EH (cell line): ENCODE measurements at places on chromosomes 2 and 18.

GRCh38 chr2:223837287-223838061, at the start of gene AP1S3:
TSS of gene AP1S3 (minus strand) at chr2:223837582. CDS start at chr2:223837450, 132 bp downstream.
- peak; percentile 60 for DNase-seq

GRCh38 chr2:37500031-37500430, 155.6 kb downstream of the QPCT start:
- DNase-seq, result peak; percentile 76

DNA sequence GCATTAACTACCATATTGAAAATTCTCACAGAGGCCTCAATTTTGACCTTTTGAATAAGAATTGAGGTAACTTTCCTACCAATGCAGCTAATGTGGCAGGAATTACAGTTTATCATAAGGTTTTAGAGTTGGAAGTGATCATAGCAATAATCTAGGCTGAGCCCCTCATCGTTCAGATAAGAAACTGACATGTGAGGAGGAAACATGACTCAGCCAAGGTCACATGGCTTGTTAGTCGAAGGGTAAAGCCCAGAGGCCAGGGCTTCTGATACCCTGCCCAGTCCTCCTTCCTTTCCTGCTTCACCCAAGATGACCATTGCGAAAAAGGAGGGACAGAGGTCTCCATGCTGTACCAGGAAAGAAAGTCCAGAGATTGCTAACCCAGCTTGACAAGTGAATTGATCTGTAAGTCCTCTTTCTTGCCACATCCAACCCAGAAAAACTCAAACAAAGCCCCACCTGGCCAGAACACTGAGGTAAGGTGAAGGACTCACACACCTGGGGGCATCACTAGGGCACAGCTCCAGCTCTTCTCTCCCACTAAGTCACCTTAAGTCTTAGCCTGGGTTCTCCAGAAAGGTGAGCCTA, 174.8 kb downstream of the EN1 start:
- peak; percentile 32 for DNase-seq

DNA sequence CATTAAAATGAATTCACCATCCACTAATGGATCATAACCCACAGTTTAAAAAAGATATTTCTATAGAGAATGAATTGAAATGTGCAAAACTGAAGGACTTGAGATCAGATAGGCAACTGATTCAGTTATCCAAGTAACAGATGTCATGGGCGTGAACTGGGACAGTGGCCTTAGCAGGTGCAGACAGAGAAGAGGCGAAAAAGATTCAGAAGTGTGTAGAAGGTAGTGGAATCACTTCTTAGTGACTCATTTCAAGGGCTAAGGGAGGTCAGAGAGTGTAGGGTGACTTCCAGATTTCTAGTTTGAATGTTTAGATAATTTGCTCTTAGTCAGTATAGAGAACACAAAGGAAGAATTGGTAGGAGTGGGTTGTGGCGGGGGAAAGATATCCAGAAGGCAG, 79.7 kb downstream of the EHBP1 start:
- peak; percentile 32 for DNase-seq

GRCh38 chr2:25453199-25453905, 111.6 kb upstream of the DNMT3A start:
- DNase-seq, result peak; percentile 12

DNA sequence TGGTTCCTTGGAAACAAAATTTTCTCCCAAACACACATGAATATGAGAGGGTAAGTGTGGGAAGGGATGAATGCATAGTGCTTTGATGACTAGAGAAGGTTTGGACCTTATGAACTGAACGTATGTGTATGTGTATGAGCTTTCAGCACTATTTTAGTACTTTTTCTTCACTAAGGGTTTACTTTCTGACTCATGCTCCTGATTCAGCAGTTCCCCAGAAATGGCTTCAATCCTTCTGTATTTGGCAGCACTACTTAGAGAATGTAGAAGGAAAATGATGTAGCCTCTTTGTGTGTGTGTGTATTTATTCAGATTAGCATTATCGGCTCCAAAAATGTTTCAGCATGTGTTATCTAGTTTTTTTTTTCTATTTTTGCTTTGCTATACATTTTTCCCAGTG, 22.2 kb downstream of the KCNJ3 start:
- DNase-seq, result peak; percentile 15

DNA sequence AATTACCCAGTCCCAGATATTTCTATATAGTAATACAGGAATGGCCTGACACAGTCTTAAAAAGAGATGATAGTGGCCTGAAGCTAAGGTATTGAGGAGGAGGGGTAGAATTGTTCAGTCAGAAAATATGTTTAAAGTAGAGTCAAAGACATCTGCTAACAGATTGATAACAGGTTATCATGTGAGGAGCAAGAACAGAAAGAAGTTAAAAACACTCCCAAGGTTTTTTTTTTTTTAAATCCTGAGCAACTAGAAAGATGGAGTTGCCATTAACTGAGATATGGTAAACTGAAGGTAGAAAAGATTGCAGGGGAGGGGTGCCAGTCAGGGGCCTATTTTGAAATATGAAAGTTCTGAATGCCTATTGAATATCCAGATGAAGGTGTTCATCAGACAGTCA, 43.1 kb downstream of the SP3 start:
- no peak for DNase-seq

GRCh38 chr2:135494917-135495316, 36.1 kb downstream of the ZRANB3 start:
- no peak for DNase-seq

DNA sequence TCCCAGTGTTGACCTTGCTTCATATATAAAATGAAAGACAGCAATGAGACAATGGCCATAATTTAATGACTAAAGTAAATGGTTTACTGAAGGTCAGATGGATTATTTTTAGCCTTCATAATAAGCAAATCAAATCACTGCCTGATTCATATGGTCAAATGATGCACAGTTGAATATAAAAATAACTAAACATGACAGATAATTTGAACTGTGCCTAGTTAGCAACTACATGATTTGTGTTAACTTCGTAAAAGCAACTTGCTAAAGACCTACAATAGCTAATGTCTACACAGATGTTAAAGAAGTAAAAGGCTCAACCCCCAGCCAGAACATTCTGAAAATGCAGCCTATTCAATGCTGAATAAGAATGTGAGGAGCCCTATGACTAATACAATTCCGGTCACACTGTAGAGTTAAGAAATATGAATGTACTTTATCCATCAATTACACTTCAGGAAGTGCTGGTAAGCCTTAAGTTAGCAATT, 590.8 kb upstream of the CDH2 start:
- DNase-seq, result peak; percentile 78

DNA sequence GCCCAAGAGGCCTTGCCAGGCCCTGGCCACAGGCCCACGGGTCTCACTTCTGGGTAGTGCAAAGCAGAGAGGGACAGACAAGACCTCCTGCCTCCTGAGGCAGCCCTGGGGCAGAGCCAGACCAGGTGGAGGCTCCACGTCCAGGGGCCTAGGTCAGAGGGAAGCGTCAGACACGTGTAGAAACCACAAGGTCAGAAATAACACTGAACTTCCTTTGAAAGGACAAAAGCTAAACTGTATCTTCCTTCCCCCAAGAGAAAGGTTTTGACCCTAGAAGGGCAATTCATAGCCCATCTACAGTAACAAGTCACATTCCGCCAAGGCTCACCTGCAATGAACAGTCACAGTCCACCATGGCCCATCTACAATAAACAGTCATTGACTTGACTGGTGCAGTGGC, 17.9 kb downstream of the SDC1 start:
- DNase-seq, result no peak

DNA sequence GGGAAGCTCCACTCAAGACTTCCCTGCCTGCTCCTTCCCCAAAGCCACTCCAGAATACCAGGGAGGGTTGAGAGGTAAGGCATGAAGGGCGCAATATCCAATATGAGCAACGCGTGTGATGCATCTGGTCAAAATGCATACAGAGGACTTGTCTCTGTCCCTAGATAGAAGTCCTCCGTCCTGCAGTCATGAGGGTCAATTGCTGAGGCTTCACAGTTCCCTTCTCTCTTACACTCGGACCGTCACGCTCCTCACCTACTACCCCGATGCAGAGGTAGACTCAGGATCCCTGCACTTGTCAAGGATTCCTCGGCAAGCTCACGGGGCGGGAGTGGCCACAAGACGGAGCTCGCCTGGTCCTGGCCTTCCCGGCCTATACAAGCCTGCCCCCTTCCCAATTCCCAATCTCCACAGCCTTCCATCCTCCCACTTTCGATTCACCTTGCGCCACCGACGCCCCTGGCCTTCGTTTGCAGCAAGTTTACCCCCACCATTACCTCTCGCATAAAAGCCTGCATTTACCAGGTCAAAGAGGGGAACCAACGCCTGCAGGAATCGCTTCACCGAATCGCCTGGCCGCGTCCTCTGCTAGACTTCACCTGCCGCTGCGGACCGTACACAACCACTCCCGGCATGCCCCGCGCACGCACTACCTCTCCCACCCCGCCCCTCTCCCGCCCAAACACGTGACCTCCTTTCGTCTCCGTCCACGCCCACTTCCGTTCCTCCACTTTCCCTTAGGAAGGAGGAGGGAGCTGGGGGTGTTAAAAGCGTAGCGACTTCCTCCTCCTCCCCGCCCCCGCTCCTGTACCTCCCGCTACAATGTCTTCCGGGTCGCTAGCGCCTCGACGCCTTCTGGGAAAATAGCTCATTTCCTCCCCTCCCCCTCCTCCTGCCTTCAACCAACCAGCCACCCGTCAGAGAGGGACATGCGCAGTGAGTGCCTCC, at the start of gene ORC4:
TSS of gene ORC4 (minus strand) at position 627 of the 948 bp plus-strand sequence. CDS start 44,779 bp downstream, outside the sequence.
- peak; percentile 100 for DNase-seq

DNA sequence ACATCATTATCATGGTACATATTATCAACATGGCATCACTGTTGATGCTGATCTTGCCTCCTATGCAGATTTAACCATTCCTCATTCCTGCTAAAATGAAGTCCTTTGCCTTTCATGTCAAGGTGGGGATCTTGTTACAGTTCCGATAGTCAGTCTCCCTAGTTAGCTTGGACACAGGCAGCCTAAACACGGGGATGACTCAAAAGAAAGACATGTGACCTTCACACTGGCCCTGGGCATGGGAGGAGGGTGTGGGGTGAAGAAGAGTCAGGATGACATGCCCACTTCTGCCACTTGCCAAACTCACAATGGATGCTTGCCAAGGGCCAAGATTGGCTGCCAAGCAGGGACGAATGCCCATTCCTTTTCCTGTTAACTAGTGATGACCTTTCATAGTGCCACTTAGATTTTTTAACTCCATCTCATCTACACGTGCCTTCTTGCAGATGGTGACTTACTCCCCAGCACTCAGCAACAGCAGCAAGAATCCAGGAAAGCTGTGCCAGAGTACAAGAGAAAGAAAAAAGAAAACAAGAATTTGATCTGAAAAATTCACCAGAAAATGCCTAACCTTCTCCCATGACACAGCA, 13.9 kb upstream of the SLC1A4 start:
- peak; percentile 88 for DNase-seq

DNA sequence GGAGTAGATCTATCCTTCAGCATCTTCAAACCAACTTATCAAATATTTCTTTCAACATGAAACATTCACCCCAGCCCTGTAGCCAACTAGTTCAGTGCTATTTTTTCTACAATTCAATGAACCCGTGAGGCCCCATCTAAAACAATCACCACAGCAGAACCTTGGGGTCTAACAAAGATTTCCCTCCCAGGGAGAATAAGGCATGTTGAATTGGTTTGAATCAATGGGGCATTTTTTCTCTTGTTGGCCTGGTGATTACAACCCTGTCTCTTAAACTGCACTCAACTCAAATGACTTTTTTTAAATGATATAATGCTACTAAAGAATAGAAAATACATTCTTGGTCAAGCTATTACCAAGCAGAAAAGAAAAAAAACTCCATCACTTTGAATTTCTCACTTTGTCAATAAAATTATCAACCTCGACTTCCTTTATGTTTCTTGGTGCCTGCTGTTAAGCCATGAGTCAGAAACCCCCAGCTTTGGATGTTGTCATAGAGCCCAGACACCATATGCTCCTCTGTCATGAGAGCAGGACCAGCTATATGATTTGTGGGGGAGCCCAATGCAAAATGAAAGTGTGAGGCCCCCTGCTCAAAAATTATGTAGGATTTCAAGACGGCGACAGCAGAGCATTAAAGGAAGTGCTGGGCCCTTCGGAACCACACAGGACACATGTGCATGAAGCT, 282.4 kb downstream of the MEIS1 start:
- DNase-seq, result peak; percentile 58

DNA sequence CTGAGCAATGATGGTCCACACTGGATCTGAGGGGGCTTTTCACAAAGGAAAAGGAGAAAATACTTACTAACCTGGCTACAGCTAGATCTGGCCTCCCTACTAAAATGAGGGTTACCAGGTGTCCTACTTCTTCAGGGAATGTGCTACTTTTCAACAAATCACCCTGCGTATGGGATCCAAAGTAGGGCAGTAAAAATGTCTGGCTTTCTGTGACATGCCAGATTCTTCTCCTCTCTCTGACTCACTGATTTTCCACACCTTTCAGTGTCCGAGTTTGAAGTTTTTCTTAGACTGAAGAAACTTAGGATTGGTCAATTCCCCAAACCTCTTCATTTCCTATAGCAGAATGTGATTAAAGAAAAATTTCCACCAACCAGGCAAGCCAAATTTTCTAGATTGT, 71.2 kb downstream of the SLC8A1 start:
- DNase-seq, result no peak

GRCh38 chr2:189285962-189286645, 106.5 kb upstream of the COL5A2 start:
- peak; percentile 95 for DNase-seq

DNA sequence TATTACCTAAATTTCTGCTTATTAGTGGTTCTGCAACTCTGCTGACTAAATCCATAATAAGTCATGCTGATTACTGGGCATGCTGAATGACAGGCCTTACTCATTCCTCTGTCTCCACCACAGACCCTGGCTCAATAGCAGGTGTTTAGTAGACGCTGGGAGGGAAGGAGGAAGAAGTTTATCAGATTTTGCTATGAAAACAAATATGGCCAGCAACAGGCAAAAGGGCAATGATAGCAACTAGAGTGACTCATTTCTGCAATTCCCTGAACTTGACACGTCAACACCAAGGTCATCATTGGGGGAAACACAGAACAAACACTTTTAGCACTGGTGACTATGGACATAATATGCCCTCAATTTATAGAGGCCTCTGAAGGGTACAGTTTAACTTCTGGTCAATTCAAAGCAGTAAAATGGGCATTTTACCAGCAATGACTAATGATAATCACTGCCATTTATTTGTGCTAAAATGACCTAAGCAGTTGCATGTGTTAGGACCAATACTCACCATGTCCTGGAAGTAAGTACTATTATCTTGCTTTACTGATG, 35.2 kb downstream of the TMEM163 start:
- no peak for DNase-seq

DNA sequence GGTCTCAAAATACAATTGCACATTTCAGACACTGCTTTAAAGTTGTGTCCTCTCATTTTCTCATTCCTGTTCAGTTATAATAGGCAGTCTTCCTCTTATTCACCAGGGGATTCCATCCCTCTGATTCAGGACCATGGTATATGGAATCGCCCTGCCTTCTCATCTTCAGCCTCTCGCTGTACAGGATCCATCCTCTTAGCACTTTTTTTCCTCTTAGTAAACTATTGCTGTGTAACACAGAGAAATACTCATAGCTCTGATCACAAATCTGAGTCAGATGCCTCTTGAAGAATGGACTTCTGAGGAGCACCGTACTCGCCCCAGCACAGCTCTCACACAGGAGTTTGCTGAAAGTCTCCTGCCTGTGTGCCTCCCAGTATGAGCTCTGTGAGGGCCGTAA, 11.3 kb downstream of the RMP24 start:
- DNase-seq, result peak; percentile 92

GRCh38 chr2:239372835-239373234, 28.0 kb downstream of the HDAC4 start:
- DNase-seq, result no peak

- no peak for DNase-seq
Observed at GRCh38 chr2:182625814-182626213, 90.2 kb upstream of the DNAJC10 start.

GRCh38 chr2:134406311-134406710, 152.4 kb downstream of the MGAT5 start:
- DNase-seq, result no peak

GRCh38 chr18:26618135-26618534, 69.8 kb upstream of the KCTD1 start:
- no peak for DNase-seq
